PC-9 (cell line): ENCODE measurements at places on chromosomes 5 and 9.

GRCh38 chr9:79765466-79765865, 193.7 kb downstream of the TLE4 start:
- no peak for DNase-seq

DNA sequence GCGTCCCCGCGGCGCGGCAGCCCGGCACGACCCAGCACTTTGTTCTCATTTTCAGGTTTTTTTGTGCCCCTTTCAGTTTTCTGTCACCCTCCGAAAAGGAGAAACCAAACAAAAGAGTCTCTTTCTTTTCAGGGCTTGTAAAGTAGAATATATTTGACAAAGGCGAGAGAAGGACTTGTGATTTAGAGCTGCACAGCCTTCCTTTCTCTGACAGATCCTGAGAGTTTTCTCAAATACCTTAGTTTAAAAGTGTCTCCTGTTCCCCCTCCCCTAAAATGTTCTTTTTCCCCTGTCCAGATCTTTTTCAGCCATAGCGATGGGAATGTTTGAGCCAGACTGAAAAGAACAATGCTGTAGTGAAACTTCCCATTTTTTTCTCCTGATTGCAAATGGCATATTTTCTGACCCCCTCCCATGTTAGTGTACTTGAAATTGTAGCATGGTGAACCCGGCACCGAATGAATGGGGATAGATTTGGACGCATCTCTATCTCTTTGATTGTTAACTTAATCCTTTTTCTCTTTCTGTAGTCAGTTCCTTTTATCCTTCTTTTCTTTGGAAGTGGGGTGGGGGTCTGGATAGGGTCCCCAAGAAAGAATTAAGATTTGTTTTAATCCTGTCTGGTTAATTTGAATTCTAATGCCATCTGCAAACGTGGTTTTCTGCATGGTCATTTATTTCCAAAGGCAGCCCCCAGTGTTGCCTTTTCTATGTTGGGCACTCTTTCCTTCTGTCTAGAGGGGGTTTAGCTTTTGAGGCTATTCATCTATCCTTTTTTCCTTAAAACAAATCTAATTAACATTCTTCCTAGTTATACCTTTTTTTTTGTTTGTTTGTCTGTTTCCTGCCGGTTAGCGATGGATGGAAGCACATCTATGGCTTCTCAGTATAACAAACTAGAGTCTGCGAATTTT, 2.2 kb downstream of the ZSWIM6 start:
- DNase-seq = no peak

DNA sequence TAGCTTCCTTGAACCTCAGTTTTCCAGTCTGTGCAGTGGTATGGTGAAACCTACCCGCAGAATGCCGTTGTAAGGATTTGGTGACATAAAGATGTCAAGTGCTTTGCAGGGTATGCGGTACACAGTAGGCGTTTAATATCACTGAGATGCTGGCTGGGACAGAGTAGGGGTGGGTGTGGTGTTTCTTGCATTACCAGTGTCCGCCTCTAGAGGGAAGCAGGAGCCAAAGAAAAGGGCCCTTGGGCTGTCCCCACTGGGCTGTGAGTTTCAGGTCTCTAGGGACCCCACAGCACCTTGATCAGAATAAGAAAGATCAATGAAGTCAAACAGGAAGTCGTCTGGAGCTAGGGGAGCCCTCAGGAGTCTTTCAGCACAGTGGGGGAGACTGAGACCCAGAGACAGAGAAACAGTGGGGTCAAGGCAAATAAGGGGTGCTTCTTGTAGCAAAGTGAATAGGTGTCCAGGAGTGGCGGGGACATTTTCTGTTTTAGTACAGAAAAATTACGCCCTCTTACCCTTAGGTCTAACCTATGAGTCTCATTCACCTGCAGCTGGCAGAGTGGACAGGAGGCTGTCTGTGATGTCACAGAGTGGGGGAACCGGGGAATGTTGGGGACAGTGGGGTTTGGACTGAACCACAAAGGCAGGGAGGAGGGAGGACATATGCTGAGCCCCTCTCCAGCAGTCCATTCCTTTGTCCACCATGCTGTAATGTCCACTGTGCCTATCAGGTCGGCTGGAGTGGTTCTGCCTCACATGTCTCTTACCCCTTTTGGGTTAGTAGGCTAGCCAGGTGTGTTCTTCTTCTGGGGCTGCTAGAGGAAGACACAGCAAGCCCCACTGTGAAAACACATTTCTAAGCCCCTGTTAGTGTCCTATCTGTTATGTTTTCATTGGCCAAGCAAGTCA, 4.7 kb upstream of the TEX53 start:
- DNase-seq = peak; percentile 58

DNA sequence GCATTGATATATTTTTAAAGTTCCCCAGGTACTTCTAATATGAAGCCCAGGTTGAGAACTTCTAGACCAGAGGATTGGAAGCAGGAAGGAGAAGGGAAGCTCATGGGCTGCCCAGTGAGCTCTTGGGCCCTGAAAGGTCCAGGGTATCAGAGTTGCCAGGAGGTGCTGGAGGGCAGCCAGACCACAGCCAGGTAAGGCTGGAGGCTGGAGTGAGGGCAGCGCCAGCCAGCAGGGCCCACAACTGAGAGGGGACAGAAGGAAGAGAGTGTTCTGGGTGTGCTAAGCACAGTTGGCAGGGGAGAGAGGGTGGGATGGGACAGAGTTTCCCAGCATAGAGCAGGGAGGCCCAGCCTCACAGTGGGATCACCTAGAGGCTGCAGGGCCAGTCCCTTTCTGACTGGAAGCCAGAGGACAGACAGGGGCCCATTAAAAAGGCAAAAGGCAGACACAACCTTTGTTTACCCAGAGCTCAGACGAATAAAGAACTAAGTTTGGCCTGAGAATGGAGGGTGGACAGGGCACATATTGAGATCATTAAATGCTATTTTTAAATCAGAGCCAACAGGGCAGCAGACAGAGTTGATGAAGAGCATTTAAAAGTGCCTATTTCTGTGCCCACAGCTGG, 94.9 kb downstream of the PDE8B start:
- no peak for DNase-seq

DNA sequence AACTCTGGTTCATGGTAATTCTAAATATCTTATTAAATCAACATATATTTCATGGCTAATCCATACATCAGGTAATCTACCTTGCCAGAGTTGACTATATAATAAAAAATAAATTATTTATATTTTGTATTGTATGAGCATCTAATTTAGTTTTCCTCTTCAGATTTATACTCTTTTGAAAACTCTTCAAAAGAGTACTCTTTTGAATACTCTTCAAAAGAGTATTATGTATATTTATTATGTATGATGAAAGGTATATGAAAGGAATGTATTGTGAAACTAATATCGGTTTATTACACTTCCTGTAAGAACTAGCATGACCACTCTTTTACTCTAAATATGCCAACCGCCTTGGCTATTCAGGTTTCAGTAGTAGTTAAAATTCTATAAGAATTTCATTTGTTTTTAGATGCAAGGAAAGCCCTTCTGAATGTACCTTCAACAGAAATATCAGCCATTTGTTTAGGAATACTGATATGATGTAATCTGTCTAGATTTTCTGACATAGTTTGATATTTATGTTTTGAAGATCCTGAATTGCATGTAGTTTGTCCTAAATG, 178.7 kb downstream of the WDR70 start:
- no peak for DNase-seq

DNA sequence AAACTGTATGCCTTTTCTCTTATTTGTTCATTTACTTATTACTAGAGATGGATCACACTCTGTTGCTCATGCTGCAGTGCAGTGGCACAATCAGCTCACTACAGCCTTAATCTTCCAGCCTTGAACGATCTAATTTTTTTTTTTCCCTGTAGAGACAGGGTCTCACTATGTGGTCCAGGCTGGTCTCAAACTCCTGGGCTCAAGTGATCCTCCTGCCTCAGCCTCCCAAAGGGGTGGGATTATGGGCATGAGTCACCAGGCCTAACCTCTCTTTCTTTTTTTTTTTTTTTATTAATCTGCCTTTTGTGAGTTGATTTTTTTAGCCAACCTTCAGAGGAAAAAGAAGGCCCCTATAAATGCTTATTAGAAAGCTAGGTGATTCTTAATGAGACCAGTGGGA, 303.0 kb downstream of the FBXL17 start:
- DNase-seq = no peak

DNA sequence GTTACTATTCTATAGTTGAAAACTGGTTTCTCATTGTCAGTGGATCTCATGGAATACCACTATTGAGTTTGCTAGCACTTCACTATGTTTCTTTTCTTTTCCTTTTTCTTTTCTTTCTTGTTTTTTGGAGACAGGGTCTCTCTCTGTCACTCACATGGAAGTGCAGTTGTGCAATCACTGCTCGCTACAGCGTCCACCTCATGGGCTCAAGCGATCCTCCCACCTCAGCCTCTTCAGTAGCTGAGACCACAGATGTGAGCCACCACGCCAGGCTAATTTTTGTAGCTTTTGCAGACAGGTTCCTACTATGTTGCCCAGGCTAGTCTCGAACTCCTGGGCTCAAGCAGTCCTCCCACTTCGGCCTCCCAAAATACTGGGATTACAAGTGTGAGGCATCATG, 42.7 kb upstream of the VCAN start:
- DNase-seq = no peak

- no peak for DNase-seq
Measured at GRCh38 chr9:37559125-37559524, 17.1 kb downstream of the FBXO10 start.
